Retina (tissue), 1 donor: ENCODE measurements at places on chromosomes 6 and 20.

DNA sequence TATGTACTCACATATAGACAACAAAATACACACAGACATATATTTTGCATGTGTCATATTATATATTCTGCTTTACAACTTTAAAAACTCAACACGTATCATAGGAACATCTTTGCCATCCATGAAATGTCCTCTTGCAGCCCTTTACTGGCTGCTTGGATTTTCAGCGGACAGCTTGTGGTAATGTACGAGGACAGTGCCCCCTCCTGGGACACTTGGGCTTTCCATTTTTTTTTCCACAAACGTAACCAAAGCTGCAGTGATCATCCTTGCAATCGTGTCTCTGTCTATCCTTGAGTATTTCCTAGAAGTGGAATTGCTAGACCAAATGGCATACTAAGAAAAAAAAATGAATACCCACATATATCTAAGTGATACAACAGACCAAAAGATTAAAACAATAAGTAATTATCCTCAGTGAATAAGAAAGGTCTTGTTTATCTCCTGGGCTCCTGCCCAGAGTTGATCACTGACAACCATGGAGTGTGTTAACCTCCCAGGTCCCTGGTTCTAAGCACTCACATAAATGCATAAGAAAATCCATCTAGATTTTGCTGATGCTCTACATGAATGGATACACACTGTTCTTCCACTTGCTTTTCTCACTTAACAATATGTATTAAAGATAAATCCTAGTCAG, 18.1 kb downstream of the BPI start:
- DNase-seq = peak; percentile 72

GRCh38 chr20:58640446-58640845, 10.6 kb upstream of the STX16 start:
- DNase-seq = no peak

DNA sequence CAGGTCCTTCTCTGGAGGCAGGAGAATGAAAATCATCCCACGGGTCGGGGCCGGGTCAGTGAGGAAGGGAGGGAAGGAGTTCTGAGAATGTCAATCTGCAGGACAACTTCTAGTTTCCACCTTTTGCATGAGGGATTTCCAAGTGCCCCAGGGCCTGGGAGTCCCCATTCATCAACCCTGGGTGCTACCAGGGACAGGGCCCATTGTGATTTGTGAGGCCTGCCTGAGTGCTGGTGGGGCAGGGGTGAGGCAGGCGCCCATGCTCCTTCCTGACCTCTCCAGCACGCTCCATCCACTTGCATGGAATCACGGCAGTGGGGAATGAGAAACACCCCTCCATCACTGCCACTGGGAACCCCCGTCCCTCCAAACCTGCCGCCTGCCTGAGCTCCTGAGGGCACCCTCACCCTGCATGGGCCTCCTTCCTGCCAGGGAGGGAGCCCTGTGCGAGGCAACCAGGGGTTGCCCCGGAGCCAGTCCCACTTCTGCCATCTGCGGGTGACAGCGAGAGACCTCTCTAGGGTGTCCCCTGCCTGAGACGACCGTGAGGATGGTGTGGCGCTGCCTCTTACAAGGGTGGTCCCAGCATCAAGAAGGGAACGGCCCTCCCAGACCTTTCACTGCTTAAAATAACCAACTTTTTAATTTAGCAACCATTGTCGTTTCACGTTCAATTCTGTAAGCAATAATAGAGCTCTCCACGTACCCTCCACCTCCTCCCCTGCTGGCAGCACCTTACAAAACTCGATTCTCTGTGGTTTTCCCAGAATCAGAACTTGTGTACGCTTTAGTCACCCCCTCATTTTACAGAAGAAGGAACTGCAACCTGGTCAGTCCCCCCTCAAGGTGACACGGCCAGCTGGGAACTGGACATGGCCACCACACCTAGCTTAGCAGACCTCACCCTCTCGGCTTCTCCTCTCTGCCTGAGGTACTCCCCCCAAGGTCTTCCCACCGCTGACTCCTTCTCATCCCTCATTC, 28.6 kb downstream of the PMEPA1 start:
- DNase-seq = no peak

DNA sequence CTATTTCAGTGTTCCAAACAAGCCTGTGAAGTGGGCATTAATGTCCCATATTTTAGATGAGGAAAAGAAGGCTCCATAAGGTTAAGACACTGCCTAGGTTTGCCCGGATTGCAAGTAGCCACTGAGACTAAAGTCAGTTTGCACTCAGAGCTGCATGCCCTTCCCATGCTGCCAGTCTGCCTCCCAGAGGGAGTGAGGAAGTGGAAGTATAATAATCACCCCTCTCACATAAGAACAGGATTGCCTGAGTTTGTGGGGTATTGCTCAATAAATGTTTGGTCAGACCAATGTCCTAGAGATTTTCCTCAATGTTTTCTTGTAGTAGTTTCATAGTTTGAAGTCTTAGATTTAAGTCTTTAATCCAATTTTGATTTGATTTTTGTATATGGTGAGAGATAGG, 43.9 kb upstream of the CLIC5 start:
- no peak for DNase-seq
